ENCODE measurements at places on chromosomes 5 and 9. TPM values are rescaled to one million over a fixed set of nuclear protein-coding genes. Genes with fewer than 3 reads are reported as not detected.
A peak's percentile ranks its signal among the peaks of the same experiment; 100 is the strongest.

DNA sequence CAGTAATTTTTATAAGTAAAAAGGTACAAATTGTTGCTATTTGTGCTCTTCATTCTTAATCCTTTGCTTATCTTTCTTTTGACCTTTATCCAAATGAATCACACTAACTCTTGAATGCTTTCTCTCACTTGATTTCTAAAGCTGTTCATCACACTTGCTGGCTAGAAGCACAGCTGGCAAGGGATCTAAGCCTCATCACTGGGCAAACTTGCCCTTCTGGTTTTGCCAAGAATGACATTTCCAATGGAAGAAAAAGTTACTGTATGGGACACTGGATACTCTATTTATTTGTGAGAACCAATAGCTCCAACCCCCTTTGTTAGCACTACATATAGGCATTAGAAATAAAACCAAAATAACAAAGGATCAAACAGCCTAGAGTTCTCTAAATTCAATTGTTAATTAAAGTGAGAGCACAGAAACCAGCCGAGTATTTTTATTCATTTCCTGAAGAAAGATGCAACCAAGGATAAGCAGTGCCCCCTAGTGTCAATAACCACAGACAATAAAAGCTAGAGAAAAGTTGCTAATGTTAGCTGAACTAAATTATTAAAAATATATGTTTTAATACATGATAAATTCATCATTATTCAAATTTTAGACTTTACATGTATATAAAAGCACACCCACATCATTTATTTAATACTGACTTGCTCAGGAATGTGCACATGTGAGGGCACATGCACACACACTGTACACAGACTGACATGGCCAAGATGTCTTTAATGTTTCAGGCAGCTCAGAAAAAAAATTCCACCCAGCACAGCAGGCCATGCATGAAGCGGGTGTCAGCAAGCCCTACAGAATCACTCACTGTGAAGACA, 59.8 kb upstream of the POU5F2 start:
- no peaks in the 10 kb centered on the region for H3K27me3 ChIP-seq
- H3K4me1 ChIP-seq: peaks cover 4% of the 10 kb centered on the region
- DNase-seq: no peak
- H3K27ac ChIP-seq: peak overlapping the region; percentile 25
- H3K4me3 ChIP-seq: no peak overlapping the region

DNA sequence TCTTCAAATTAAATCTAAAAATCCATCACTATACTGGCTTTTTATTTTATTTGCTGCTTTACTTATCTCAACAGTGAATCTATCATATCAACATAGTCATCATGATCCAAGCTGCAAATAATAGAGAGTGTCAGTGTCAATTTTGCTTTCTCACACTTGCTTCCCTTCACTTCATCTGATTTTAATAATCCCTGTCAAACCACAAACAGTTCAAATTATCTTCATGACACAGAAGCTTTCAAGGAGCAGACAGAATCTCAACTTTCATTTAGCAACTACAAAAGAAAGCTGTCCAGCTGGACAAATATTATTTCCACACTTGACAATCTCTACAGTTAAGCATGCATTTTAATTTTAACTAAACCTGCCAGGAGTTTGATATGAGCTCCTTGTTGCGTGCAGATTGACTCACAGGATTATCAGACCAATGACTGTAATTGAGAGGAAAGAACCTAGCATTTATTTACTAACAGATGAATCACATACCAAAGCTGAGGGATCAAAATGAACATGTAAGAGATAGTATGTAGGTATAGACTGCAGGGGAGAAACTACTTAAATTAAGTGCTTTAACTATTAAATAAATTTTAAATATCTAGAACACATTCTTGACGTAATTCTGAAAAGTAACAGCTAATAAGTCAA, 56.0 kb downstream of the KIAA0825 start:
- H3K4me3 ChIP-seq: no peak overlapping the region
- H3K27ac ChIP-seq: no peak overlapping the region
- H3K27me3 ChIP-seq: no peaks in the 10 kb centered on the region
- peaks cover 7% of the 10 kb centered on the region for H3K4me1 ChIP-seq
- H3K36me3 ChIP-seq: no peaks in the 10 kb centered on the region
- DNase-seq: no peak

DNA sequence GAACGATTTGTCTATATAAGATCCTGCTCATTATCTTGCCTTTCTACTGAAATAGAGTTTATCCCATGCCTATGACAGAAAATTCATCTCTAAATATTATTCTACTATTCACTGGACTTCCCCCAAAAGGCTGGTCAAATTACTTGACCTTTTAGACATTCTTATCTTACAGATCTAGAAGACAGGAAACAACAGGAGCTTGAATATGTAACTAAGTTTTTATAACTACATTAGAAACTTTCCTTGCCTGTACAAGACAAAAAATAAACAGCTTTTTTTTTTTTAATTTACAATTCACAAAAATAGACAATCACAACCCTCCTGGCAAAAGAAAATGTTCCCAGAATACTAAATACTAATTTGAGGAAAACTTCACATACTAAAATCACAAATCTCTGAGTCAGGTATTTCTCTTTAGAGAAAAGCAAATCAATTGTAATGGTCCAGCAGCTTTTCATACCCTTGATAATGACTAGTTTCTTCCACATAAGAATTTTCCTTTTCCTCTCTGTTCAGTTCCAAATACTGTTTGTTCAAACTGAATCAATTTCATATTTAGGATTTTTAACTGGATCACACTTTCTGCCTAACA, 68.6 kb downstream of the MLLT3 start:
- DNase-seq: no peak
- H3K27me3 ChIP-seq: no peaks in the 10 kb centered on the region
- peaks cover 32% of the 10 kb centered on the region for H3K4me1 ChIP-seq
- no peak overlapping the region for H3K4me3 ChIP-seq
- H3K27ac ChIP-seq: peak overlapping the region; percentile 33
- H3K36me3 ChIP-seq: no peaks in the 10 kb centered on the region

DNA sequence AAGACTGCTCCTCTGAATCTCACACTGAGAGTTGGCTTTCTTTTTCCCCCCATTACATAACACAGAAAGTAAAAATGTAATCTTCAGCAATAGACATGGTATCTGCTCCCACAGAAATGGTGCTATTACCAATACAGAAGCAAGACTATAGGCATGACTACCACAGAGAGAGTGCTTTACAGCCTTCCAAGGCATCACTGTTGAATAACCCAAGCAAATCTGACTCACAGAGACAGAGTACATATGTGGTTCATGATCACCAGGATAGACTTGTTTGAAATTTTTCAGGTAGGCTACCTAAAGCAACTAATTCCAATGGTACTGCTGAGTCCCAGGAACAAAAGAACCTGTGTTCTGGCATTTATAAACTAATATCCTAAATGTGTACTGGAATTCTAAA, 1373.4 kb upstream of the C9orf72 start:
- H3K27ac ChIP-seq: no peak overlapping the region
- no peak overlapping the region for H3K4me3 ChIP-seq
- DNase-seq: no peak
- H3K36me3 ChIP-seq: peaks cover 6% of the 10 kb centered on the region
- H3K27me3 ChIP-seq: no peaks in the 10 kb centered on the region
- H3K4me1 ChIP-seq: no peaks in the 10 kb centered on the region

The ALG2 gene
- total RNA-seq: 31.2 TPM

The GLIPR2 gene
- 33.3 TPM for total RNA-seq

The LMBRD2 gene
- total RNA-seq: 8.3 TPM
